Frontal cortex (tissue), 4 donors: ENCODE measurements at places on chromosomes 7 and 10. TPM values are rescaled to one million over a fixed set of nuclear protein-coding genes. Genes with fewer than 3 reads are reported as not detected.

The BAMBI gene
- total RNA-seq, result 4.5 TPM

The CLDN3 gene
- total RNA-seq, result not detected

The STRIP2 gene
- 44.8 TPM for total RNA-seq

The FAM180A gene
- not detected for total RNA-seq

The CDK1 gene
- total RNA-seq, result 15.1 TPM

The IMPDH1 gene
- total RNA-seq, result 26.5 TPM

The MYOF gene
- 2.9 TPM for total RNA-seq

The SMO gene
- 8.6 TPM for total RNA-seq

The SLC26A5 gene
- not detected for total RNA-seq

The RAB19 gene
- total RNA-seq, result not detected

The OR6B1 gene
- total RNA-seq, result not detected

The SLC16A9 gene
- 8.2 TPM for total RNA-seq

The PARP12 gene
- total RNA-seq, result 2.9 TPM

The WDR86 gene
- total RNA-seq, result 49.7 TPM

The SPDYE9 gene
- under 0.01 TPM for total RNA-seq

The LMBR1 gene
- total RNA-seq, result 207 TPM

The MLXIPL gene
- not detected for total RNA-seq

The FZD1 gene
- 6.9 TPM for total RNA-seq

The NANOS1 gene
- total RNA-seq, result 7.3 TPM

The TCERG1L gene
- 2.0 TPM for total RNA-seq

The LRIT1 gene
- total RNA-seq, result not detected

The PILRA gene
- 0.82 TPM for total RNA-seq

The PIK3AP1 gene
- 4.5 TPM for total RNA-seq

The VIM gene
- total RNA-seq, result 191 TPM

The TPK1 gene
- total RNA-seq, result 7.3 TPM

The GPR15LG gene
- total RNA-seq, result not detected

The FAM149B1 gene
- 31.4 TPM for total RNA-seq

The PNLIPRP1 gene
- total RNA-seq, result not detected

The IDI2 gene
- total RNA-seq, result not detected

The PRKCQ gene
- total RNA-seq, result 2.0 TPM

The NKX2-3 gene
- total RNA-seq, result under 0.01 TPM

The CARD11 gene
- 0.41 TPM for total RNA-seq

The IFIT5 gene
- total RNA-seq, result 64.8 TPM

The CPXM2 gene
- total RNA-seq, result under 0.01 TPM

The RSPH10B gene
- total RNA-seq, result 1.2 TPM

The GIMAP2 gene
- 3.7 TPM for total RNA-seq

The DENND2A gene
- 25.7 TPM for total RNA-seq

The PLAU gene
- total RNA-seq, result 0.82 TPM

The RTKN2 gene
- total RNA-seq, result 4.5 TPM

The CAV1 gene
- 17.5 TPM for total RNA-seq
